Brain (organoid and tissue), 16 donors: ENCODE measurements at places on chromosomes 5 and 9. TPM values are rescaled to one million over a fixed set of nuclear protein-coding genes. Genes with fewer than 3 reads are reported as not detected.

Gene CDC20B
- polyA plus RNA-seq: 0.15 TPM

Gene RAB3C
- polyA plus RNA-seq: 17.1 TPM

Gene KCNMB1
- 0.42 TPM for polyA plus RNA-seq

Gene IL33
- 0.78 TPM for polyA plus RNA-seq

Gene RBM22
- 52.7 TPM for polyA plus RNA-seq

Gene FYB1
- 1.0 TPM for polyA plus RNA-seq

Gene CNTNAP3
- 0.93 TPM for polyA plus RNA-seq
